ENCODE measurements at places on chromosomes 2 and 18.

GRCh38 chr18:49015886-49016647 is 65.3 kb upstream of the SMAD7 start:
- DNase-seq: no peak

DNA sequence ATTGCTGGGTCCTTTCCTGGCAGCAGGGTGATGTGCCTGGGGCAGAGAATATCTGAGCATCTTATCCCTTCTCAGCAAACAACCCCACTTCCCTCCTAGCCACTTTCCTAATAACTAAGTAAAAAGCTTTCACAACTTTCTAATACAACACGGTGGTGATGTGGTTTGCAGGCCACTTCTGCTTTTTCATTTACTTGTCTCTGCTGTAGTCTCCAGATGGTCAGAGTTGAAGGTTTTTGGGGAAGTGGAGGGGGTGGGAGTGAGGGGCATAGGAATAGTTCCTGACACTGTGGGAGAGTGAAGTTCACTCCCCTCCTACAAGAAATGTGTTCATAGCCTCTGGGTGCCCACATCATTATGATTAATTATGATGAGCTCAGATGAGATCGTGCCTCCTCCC is 11.6 kb downstream of the OXER1 start:
- DNase-seq: no peak

- DNase-seq: no peak
Measured at GRCh38 chr2:38598200-38598990, 4.3 kb downstream of the HNRNPLL start.

DNA sequence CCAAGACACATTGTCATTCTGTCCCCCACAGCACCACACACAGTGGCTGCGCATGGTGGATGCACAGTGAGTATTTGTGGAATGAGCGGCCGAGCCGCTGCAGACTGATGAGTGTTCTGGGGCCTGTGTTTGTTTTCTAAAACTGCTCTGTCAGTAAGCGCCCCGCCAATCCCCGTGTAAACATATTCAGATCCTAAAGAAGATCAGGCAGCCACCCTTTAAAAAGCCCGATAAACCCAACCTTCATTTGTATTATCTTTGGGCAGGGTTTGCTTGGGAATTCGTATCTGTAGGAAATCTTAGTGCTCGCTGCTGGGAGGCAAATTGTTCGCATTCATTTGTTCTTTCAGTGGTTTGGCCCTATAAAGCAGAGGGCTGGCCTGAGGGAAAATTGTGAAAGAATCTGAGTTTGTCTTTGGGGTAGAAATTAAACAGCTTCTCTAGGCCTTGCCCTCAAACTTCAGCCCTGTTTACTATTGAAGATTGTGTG is 68.6 kb downstream of the TGOLN2 start:
- DNase-seq: no peak

- DNase-seq: no peak
Measured at GRCh38 chr2:155070489-155070888, 372.0 kb downstream of the KCNJ3 start.

- DNase-seq: no peak
Measured at GRCh38 chr2:127305990-127306585, 12.1 kb upstream of the ERCC3 start.
